Cerebellar cortex (tissue), 1 donor: ENCODE measurements at places on chromosomes 4 and X.
A peak's percentile ranks its signal among the peaks of the same experiment; 100 is the strongest.

DNA sequence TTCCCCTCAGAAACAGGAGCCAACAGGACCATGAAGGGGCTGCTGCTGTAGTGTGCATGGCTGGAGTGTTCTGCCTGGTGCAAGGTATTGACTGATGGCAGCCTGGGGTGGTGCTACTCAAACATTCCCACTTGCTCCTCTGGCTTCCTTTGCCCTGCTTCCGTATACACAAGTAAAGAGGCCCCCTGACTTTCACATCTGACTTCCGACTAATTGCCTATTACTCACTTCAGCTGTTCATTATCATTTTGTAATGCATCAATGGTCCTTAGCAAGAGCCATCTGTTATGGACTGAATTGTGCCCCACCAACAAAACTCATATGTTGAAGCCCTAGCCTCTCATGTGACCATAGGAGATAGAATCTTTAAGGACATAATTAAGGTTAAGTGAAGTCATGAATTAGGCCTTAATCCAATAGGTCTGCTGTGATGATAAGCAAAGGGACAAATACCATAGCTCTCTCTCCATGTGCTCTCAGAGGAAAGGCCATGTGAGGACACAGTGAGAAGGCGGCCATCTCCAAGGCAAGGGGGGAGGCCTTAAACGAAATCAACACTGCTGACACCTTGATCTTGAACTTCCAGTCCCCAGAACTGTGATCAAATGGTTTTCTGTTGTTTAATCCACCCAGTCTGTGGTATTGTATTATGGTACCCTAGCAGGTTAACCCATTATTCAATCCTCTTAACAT lies 122.5 kb upstream of the CLNK start:
- DNase-seq: no peak

- no peak for DNase-seq
Measured at GRCh38 chrX:6738518-6739470, 203.9 kb upstream of the VCX3A start.

DNA sequence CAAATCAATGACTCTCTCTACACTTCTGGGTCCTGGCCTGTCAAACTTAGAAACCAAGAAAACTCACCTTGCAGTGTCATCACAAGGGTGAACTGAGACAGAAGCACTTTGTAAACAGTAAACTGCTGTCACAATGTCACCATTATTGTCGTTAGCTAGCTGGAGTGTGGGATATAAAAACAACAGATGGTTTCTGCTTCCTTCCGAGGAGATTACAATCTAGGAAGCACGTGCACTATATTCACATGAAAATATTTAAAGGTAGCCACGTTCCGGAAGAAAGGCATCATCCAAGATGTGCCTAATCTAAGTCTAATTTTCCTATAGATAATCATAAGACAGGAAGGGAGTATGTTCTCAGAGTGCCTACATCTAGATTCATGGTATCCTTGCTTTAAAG lies 64.7 kb upstream of the ACSL1 start:
- DNase-seq: no peak

GRCh38 chr4:112199041-112199440 lies 32.5 kb upstream of the AP1AR start:
- DNase-seq: no peak

DNA sequence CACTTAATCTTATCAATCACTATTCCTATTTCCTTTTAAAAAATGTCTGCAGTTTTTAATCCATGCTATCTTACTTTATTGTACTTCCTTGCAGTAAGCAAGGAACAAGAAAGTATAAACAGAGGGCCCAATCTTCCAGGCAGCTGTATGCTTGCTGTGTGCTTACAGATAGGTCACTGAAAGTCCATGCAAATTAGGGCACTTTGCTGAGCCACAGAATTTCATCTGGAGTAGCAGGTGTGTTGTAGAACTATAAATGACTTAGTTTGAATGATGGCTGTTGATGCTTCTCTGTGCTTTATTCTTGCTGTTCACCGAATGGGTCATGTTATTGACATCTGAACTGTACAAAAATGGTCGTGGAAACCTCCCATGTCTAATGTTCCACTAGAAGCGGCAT lies 154.6 kb downstream of the ATOH1 start:
- no peak for DNase-seq

- no peak for DNase-seq
Measured at GRCh38 chr4:15182600-15183220, 180.4 kb downstream of the CPEB2 start.

DNA sequence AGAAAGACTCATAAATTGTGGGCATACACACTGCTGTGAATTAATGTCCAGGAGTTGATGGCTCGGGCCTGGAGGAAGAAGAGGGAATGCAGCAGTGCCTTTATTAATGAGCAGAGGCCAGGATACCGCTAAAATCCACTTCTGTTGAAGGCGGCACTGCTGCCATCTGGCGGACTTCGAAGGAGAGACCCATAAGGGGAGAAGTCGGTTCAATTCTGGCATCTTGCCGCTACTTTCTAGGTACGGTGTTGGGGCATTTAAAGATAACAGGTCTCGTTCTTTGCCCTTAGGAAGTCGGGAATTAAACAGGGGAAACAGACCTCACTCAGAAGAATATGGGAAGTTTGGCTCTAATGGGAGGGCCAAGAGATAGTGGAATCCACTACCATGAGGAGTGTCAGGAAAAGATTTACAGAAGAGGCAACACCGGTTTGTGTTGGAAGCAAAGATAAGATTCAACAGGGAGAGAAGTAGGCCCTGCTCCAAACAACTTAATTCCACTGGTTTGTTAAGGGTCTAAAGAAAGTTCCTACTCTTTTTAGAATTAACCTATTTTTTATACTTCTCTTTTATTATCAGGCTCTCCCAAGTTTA lies 133.6 kb upstream of the GIMD1 start:
- DNase-seq: peak; percentile 50

DNA sequence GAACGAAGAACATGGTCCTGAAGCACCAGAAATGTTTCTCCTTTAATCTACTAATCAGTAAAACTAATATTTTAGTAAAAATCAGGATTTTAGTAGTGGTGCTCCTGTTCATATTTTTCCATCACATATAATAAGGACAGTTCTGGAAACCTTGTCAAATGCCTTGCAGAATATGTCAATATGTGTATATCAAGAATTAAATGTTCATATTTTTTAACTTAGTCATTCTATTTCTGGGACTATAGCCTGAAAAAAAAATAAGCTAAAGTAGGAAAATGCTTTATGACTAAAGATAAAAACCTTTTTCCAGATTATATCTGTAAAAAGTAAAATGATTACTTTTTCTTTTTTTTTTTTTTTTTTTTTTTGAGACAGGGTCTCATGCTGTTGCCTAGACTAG lies 65.1 kb downstream of the MAB21L2 start:
- DNase-seq: no peak

GRCh38 chrX:123084797-123085196 lies 99.3 kb upstream of the GRIA3 start:
- DNase-seq: no peak

DNA sequence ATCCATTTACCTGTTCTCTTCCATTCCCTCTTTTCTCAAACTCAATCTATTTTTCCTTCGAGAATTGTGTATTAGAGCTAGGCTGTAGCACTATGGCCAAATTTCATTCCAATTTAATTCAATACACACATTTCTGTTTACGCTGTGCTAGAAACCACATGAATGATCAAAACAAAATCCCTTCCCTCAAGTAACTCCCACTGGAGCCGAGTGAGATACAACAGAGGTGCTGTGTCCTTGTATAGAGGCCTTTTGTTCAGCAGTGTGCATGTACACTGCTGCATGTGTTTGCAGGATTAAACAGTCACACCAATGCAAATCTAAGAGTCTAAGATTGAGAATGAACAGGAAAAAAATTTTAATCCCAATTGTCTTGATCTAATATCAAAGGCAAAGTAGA lies 734.2 kb downstream of the RAPGEF2 start:
- no peak for DNase-seq

DNA sequence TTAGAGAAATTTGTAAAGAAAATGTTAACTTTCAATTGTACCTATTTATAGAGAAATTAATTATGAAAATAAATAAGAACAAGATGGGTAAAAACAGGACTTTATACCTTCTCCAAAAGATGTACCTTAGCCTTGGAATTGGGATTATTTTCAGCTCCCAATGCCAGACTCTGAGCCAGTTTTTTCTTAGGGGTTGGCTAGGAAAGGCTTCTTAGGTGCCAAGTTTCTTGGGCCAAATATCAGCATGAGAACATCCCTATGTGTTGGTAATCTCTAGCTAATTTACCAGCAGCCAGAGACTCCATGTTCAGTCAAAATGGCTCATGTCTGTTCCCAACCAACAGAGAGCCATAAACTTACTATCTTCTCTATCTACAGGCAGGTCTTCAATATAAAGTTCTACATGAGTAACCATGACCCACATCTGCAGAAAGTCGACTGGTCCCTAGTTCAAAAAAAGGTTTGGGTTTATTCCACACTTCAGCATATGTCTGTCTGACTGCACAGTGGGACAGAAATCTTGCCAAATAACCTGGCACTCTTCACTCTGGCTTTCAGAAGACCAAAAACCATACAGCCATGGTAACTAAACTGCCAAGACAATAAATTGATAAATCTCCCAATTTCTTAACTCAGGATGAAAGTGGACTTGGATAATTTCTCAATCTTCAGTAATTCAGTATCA lies 380.5 kb upstream of the RASGEF1B start:
- peak; percentile 96 for DNase-seq

DNA sequence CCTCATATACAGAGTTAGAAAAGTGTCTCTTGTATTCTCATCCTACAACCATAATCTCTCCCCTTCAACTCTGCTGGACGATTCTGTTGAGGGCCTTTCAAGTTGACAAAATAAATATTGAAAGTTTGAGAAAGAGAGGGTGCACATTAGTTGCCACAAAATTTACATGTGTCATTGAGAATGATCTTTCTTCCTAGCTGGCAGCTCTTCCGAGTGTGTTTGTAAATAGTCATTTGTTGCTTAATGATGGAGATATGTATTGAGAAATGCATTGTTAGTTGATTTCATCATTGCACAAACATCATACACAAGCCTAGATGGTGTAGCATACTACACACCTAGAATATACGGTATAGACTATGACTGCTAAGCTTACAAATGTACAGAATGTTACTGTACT lies 632.8 kb upstream of the AMOT start:
- no peak for DNase-seq

GRCh38 chrX:136585960-136586359 lies 53.9 kb downstream of the VGLL1 start:
- DNase-seq: no peak

DNA sequence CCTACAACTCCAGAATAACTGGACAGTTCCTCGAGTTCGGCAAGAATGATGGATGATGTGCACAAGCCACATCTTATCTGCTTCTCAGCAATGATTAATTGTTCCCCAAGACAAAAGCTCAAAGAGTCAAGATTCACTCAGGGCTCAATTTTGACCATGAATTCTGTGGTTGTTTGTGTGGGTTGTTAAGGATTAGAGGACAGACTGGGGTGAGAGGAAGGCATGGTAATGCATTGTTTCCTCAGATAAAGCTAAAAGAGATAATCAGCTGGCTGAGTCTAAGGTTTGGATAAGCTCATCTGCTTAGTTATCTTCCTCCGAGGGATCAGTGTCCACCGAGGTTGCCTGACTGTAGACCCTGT lies 161.0 kb downstream of the CPEB2 start:
- no peak for DNase-seq

DNA sequence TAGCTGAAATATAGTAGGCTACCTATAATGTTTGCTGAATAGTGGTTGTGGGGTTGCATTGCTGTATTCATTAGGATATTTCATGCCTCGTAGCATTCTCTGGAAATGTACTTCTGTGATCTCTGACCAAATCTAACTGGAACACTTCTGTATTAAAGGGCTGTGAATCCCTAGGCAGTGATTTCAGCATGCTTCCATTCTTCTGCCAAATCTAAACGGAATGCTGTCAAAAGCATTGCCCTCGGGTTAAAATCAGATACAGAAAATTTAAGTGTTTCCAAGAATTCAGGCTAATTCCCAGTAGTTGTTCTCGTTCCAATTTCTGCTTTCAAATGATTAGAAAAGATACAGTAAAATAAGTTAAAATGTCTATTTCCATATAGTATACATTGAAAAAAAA lies 1847.5 kb upstream of the IGFBP7 start:
- no peak for DNase-seq

- no peak for DNase-seq
Measured at GRCh38 chrX:82451725-82452124, 1056.4 kb upstream of the POU3F4 start.

DNA sequence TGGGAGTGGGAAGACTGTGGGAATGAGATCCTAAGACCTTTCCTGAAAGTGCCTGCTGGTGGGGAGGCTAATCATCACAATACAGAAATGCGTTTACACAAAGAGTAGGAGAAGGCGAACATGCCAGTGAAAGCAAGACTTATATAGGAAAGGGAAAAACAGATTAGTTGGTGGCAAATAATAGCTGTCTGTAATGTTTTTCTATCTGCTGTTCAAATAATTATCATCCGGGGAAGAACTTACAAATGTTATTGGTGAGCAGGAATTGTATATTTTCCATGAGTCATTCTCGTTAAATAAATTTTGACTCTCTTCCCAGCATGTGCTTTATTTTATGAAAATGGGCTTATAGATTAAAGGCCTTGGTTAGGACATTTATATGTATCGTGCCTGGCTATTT lies 196.5 kb downstream of the ARHGAP10 start:
- DNase-seq: no peak

DNA sequence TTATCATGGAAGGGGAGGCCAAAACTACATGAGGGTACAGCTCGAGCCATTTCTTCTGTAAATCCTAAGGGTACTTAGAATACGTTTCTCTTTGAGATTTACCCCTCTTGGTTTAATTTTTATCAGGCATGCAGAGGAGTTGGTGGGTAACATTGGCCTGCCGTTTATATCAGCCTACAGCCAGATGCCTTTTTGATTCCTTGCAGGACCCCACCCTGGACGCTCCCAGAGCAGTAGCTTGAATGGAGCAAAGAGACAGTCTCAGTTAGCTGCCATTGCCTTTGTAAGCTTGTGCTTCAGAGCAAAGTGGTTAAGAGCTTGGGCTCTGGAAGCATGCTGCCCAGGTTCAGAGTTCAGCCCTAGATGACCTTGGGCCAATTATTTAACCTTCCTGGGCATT lies 9.0 kb downstream of the DOCK11 start:
- DNase-seq: no peak

DNA sequence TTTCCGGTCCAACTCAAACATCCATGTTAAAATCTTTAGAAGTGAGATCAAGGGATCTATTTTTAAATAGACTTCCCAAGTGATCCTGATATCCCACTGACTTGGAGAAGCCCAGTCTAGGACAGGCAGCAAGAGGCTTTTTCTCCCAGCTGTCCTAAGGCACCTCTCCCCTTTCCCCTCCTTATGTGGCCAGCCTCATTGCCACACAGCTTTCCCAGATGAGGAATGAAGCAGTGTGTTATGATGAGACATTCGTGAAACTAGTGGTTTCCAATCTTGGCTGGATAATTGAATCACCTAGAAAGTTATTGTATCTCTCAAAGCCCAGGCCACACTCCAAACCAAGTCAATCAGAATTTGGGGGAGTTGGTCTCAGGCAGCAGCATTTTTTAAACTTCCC lies 16.8 kb upstream of the HSD17B13 start:
- no peak for DNase-seq

DNA sequence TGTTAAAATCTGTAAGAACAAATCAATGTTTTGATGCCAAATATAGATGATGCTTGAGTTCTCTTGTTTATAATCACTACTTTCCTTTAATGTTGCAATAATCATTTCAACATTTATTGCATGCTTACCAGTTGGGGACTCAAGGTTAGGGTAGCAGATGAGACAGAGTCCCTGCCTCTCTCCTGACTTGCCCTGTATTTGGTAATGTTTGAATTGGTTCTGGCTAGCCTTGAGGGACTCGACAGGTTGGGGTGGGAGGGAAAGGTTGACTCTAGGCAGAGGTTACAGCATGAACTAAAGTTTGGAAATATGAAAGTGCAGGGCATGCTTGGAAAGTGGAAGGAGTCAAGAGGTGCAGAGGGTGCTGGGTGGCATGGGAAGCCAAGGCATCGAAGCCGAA lies 2.0 kb downstream of the SEC24B start:
- no peak for DNase-seq

GRCh38 chr4:73776321-73776729 lies 36.0 kb downstream of the CXCL8 start:
- peak; percentile 6 for DNase-seq
